ENCODE measurements at places on chromosomes 2 and 18.

DNA sequence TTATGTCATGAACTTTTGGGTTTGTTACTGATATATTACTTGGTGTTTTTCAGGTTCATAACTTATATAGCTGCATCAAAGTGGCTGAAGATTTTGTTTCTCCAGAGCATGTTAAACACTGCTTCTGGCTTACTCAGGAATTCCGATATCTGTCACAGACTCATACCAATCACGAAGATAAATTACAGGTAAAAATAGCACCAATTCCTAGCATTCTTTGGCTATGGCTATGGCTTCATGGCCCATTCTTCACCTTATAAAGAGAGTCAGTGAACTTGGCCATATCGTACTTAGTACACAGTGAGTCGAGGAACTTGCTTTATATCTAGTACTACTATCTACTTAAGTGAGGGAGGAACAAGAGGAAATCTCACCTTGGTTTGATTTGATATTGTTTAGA is 49.9 kb downstream of the KDM3A start:
- no peak for DNase-seq

DNA sequence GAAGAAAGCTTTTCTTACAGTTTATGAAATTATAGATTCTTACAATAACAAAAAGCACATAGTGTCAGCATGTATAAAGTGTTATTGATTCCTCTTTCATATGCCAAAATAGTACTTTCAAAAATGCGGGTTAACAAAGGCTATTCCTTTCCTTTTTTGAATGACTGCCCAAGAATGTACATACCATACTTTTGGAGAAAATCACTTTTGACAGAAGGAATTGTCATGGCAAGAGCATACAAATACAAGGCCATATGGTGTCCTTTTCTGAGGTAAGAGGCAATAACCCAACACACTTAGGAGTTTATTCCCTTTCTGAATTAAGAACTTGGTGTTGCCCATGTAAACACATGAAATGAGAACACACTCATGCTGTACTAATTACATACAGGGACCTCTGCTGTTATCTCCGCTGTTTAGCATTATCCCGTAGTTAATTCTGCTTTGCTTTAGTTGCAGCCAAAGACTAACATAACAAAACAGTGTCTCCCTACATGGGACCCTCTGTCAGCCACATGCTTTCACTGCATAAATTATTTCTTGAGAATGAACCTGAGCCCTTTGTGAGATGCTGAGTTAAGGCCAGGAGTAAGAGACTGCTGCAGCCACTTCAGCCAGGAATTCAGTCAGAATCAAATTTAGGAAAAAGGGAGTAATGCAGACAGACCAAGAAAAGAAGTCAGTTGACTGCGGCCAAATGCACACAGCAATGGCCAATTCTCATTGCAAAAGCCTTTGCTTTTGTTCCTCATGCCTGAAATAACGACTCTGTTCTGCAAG is 67.0 kb downstream of the CDH2 start:
- DNase-seq, result no peak

GRCh38 chr18:77896586-77897252 is 647.1 kb downstream of the GALR1 start:
- DNase-seq, result no peak

- DNase-seq, result no peak
Observed at GRCh38 chr18:54780285-54780861, 47.9 kb upstream of the RAB27B start.

GRCh38 chr2:202032846-202033316 is 774 bp upstream of the FZD7 start:
- DNase-seq, result peak; percentile 38

- no peak for DNase-seq
Observed at GRCh38 chr18:7615840-7616239, 48.7 kb downstream of the PTPRM start.

DNA sequence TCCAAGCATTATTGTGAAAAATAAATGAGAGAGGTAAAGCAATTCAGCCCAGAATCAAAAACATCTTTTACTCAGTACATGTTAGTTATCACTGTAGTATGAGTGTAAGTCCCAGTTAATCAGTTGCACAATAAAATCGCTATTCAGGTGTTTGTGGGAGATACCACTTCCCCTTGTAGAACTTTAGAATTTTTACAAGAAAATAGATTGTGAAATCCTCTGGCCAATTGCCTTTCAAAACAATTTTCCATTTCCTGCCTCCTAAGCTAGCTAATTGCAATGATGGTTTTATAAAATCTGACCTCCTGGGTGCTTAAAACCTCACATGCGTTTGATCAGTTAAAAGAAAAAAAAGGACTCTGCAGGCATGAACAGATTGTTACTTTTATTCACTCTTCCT is 332.5 kb downstream of the PID1 start:
- DNase-seq, result no peak

- DNase-seq, result no peak
Observed at GRCh38 chr2:72824224-72824842, 1.5 kb downstream of the EXOC6B start.

- no peak for DNase-seq
Observed at GRCh38 chr2:3108105-3108504, 269.5 kb downstream of the EIPR1 start.

GRCh38 chr18:49362431-49362830 is 98.0 kb downstream of the DYM start:
- DNase-seq, result no peak

GRCh38 chr2:202432776-202433175 is 56.6 kb downstream of the BMPR2 start:
- no peak for DNase-seq

DNA sequence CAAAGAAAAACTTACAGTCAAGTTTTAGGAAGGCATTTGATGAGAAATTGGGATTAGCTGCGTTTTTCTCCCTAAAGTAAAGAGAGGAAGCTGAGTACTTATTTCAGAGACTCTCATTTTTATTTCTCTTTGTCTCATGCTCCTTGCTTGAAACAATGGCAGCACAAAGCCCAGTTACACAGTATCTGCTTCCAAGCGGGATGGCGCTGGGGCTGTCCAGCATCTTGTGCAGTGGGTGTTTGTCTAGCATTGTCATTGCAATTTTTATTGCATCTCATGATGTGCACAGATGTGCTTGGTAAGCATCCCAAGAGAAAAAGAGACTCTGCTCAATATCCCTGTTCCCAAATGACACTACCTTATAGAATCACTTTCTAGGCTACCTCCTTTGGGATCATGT is 102.8 kb upstream of the ZNF521 start:
- DNase-seq, result no peak

DNA sequence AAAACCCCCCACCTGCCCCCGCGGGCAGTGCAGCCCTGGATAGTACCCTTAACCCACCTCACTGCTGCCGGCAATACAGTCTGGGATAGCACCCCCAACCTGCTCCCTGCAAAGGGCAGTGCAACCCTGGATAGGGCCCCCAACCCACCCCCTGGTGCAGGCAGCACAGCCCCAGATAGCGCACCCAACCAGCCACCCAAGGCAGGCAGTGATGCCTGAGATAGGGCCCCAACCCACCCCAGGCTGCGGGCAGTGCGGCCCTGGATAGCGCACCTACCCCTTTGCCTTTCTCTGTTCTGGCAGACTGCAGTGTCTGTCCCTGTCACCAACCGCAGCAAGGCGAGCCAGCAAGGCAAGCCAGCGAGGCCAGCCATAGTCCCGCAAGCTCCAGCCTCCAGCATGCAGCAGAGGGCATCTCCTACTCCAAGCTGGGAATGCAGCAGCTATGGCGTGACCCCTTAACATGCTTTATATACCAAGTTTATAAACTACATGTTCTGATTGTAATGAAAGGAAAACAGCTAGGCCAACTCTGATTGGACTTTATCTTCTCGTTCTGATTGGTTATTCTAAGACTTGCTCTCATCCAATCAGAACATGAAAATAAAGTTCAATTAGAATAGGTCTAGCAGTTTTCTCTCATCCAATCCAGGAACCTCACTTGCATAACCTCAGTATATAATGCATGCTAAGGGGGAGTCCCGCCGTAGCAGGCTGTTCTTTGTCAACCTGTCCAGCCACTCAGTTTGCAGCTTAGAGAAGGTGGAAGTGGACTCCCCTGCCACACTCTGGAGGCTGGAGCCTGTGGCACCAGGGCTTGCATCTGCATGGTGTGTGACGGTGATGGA is 34.1 kb upstream of the ANKRD62 start:
- DNase-seq, result no peak

DNA sequence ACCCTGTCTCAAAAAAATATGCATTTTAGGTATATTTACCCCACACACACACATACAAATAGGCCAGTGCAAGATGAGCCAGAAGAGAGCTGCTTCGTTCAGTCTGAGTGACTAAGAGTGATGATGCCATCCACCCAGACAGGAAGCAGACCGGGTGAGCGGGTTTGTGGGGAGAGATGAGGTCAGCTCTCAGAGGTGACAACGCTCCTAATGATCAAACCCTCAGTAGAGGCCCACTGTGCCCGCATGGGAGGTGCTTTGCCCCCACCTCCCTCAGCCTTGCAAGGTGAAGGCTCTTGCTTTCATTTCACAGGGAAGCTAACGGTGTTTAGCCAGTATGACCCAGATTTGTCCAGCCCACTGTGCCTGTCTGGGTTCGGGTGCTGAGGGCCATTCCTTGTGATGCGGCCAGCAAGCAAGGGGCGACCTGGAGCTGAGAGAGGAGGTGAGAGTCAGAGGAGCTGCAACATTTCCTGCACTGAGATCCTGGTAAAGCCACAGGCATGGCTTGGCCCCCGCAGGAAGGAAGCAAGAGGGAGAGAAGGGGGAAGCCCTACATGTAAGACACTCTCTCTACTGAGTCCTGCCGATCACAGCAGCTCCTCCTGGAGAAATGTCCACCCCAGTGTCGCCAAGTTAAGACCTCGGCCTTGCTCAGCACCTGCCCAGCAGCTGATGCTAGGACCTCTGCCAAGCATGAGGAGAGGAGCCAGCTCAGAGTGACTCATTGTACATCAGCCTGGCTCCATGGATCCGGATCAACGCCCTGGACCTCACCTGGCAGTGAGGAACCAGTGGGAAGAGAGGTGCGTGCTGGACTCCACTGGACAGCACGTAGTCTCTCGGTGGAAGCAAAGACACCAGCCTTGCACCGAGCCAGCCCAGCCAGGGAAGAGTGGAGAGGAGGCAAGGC is 37.0 kb downstream of the NIFK start:
- peak; percentile 88 for DNase-seq

GRCh38 chr2:230383453-230383852 is 32.5 kb upstream of the SP100 start:
- no peak for DNase-seq

DNA sequence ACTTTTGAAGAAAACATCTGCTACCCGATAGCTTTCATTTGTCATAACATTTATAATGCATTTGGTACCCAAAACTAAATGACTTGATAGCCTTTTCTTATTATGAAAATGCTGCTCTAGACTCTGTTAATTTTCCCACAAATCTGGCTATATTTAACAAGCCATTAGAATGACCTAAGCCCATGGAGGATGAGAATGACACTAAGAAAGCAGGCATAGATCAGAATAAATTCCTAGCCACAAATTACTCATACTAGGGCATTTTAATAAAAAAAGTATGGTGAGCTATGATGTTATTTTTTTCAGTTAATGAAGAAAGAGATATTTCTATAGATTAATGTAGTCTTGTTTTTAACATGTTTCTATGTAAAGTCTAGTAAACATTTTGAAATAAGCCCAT is 1728.3 kb downstream of the SUCLG1 start:
- DNase-seq, result no peak

DNA sequence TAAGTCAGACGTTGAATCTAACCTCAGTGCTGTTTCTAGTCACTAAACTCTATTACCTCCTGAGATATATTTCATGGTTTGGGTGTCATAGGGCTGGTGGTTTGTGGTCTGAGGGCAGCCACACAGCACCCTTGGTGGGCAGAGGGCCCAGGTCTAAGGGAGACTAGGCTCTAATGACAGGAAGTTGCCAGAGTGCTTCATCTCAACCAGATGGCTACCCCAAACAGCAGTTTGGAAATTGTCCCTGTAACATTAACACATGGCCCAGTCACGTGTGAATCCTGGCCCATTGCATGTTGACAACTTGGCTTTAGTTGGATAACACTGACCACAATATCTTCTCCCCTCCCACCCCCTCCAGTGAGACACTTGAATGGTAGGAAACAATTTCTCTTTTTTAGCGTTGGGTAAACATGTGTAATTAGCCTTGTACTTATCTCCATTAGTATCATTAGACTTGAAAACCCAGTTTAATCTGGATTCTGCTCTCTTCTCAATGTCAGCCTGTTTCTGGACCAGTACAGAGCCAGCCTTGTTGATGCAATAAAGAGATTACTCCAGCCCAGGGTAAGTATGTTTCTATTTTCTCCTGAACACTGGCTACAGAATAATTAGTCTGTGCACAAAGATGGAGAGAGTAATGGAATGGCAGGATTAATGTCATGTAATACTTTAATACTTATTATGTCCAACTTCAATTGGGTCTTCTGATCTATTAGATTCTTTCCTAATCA is 187.8 kb upstream of the SIX3 start:
- peak; percentile 17 for DNase-seq

DNA sequence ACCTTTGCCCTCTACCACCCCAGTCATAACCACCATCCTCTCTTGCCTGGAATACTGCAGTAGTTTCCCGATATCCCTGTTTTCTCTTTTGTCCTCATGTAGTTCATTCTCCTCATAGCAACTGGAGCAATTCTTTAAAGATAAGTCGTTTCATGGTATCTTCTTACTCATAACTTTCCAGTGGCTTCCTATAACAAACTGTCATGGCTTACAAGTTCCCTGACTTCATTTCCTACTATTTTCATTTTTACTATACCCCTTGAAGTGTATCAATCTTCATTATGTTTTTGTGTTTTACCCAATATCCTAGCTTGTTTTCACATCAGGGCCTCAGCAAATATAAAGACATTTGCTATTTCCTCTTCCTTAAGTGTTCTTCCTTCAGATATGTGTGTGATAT is 83.7 kb upstream of the PROKR1 start:
- DNase-seq, result no peak
